ENCODE measurements at places on chromosomes 1 and 21.

DNA sequence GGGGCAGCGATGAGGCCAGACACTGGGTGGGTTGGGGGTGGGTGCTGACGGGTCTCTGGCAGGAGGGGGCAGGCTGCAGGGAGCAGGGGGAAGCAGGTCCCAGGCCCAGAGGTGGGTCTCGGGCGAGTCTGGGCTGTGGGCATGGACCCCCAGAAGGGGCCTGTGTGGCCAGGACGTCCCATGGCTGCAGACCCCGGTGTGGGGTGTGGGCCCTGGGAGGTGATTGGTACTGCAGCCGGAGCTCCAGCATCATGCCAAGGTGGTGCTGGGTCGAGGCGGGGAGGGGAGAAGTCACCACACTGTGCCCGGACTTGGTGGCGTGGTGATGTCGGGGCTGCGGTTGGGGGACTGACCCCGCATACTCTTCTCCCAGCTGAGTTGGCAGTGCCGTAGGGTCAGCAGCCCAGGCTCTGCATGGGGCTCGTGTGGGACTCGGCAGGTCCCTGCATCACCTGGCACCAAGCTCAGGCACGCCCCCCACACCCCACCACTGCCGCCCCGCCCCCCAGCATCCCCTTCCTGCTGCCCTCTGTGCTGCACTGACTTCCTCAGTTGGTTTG, 31.2 kb downstream of the PRKCZ start:
- no peak for DNase-seq

GRCh38 chr1:1891349-1892078, 627 bp upstream of the GNB1 start:
- DNase-seq = peak; percentile 29

DNA sequence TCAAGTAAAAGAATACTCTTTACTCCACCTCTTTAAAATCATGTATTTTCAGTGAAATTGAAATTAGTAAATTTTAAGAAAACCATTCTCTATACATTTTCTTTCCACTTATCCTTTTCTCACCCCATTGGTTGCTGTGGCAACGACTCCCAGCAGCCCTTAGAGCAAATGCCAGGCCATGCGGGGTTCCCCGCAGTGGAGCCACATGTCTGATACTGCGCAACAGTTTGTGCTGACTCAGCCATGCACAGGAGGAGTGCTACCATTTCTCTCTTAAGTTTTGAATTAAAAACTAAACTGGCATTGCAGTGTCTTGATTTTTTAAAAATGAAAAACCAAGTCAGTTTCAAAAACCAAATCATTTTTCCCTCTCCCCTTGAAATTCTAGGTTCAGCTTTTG, 214.1 kb upstream of the L1TD1 start:
- no peak for DNase-seq

- no peak for DNase-seq
Observed at GRCh38 chr1:33022650-33023200, 14.0 kb downstream of the AK2 start.

DNA sequence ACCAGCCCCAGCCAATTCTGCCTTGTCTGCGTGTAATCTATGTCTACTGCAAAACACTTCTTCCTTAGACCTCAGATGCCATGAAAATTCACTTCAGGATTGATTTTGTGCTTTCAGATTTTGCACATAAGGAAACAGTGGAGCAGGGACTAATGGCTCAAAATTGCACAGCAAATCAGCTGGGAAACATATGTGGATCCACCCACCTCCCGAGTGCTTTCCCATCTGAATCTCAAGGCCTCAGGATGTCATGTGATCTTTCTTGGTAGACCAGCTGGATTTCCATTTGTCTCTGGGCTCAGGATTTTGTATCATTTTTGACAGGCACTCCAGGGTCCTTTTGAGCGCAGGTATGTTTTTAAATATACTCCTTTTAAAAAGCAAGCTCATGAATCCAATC, 158.6 kb downstream of the MIS18A start:
- no peak for DNase-seq

DNA sequence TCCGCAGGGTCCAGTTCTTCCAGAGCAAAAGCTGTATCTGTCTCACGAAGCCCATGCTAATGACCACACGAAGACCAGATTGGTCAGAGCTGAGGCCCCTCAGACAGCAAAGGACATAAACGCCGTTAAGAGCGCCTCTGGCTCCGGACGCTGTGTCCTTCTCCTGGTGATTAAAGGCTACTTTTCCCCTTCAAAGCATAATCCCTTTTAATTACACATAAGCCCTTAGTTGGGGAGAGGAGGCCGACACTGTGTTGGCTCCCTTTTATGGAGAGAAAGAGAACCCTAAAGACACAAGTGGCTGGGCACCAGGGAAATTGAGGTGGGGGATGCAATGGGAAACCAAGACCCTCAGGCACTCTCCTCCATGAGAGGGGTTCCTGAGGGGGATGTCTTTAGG, at the start of gene ABCA4:
TSS of gene ABCA4 (minus strand) at position 158 of the 400 bp plus-strand sequence. CDS start at position 55, 103 bp downstream.
- no peak for DNase-seq

GRCh38 chr1:58190267-58190988, 356.1 kb downstream of the OMA1 start:
- DNase-seq = no peak

GRCh38 chr21:43825936-43826622, 36.7 kb downstream of the RRP1 start:
- no peak for DNase-seq

- DNase-seq = no peak
Observed at GRCh38 chr1:65395887-65396612, 24.4 kb upstream of the LEPR start.

DNA sequence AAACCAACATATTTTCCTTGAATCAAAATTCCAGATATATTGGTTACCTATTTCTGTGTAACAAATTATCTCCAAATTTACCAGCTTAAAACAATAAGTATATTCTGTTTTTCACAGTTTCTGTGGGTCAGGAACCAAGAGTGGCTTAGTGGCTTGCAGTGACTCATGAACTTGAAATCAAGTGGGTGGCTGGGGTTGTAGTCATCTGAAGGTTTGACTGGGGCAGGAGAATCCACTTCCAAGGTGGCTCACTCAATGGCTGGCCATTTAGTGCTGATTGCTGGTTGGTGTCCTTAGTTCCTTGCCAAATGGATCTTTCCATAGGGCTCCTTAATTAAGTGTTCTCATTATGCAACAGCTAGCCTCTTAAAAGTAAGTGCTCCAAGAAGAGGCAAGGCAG, 43.8 kb downstream of the ALG14 start:
- DNase-seq = no peak

DNA sequence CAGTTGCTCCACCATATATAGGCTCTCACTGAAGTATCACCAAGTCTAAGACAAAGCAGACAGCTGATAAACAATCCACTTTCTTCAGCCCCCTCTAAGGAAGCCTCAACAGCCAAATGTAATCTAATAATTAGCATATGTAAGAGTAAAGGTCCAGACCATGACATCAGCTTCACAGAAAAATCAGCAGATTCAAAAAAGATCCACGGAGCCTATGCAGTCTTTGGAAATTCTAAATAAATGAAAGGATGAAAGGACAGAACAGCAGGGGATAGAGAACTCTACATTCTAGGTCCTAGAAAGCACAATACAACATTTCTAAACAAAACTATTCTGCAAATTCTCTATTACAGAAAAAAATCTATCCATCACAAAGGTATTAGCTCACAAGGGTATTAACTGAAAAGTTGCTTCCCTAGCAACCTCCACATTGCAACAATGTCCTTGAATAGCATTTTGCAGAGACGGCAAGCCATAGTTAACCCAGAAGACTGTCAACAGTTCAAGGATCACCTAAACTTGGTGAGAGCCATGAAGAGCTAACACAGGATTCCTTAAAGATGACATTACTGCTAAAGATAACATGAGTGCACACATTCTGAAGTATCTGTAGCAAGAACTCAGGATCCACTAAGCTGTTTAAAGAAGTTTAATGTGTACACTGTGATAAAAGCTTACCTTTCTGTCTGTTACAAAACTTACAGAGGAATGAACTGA, 74.3 kb downstream of the SIPA1L2 start:
- no peak for DNase-seq

GRCh38 chr1:61523893-61524605, 200.9 kb downstream of the TM2D1 start:
- DNase-seq = no peak

- DNase-seq = no peak
Observed at GRCh38 chr1:58251430-58252073, 295.0 kb downstream of the OMA1 start.

DNA sequence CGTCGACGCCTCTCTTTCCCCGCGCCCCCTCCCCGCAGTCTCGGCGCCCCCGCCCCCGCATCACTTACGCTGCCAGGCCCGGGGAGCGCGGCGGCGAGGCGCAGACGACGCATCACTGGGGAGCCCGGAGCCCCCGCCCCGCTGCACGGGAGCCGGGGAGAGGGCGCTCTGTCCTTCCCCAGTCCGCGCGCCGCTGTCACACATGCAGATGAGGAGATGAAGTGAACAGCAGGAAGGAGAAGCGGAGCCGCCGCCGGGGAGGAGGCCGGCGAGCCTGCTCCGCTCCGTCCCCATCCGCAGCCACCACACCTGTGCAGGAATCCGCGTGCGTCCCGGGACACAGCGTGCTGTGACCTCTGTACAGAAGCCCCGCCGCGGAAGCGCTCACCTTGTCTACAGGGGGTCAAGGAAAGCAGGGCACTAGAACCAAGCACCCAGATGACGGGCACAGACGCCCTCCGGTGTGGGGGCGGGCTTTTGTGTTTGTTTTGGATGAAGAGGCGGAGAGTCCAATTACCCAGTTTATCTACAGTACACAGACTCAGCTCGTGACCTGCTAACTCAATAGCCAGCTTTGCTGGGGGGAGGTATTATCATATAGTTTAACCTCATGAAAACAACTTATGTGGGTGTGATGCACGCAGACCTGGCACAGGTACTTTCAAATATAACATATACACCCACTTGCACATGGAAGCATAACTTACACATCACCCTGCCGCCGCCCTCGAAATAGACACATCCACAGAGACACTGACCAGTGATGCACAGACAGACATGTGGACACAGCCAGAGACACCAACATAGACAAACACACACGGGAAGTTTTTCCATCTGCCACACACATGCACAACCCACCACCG, 12.4 kb downstream of the KLHDC8A start:
- DNase-seq = peak; percentile 38

GRCh38 chr1:227735539-227736285, 477 bp downstream of the SNAP47 start:
- no peak for DNase-seq

DNA sequence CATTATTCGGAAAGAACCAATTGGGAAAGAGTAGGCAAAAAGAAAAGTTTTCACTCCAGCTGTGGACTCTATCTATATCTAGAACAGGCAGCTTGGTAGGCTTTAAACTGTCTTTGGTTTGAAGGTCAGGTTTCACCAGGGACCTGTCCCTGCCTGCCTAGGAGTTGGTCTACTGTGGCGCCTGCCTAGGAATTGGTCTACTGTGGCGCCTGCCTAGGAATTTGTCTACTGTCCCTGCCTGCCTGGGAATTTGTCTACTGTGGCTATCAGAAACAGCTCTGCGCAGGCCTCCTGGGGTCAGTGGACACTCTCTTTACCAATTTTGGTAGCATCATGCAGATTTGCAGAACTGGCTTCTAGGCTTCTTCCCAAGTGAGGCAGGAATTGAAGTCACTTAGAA, 13.8 kb downstream of the USP25 start:
- no peak for DNase-seq

GRCh38 chr1:111538343-111539025, 35.1 kb upstream of the ADORA3 start:
- no peak for DNase-seq

GRCh38 chr1:100440075-100440809, 87.9 kb downstream of the CDC14A start:
- DNase-seq = no peak

- no peak for DNase-seq
Observed at GRCh38 chr1:54696262-54696661, 19.4 kb upstream of the TTC4 start.

GRCh38 chr21:16667395-16667794, 845.4 kb upstream of the CXADR start:
- DNase-seq = no peak

DNA sequence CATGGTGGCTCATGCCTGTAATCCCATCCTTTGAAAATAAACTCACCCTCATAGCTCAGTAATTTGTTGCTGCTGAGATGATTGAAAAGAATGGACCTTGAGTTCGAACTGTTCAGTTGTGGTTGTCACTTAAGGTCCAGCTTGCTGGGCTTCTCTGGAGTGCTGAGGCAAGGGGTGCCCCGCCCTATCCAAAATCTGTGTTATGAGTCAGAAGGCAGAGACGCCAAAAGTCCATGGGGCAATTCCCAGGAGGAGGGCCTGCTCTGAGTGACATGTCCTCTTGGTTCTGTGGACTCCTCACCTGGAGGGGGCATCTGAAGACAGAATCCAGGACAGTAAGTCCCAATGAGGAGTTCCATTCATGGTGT, 64.8 kb downstream of the MYOM3 start:
- no peak for DNase-seq

GRCh38 chr1:198056255-198056654, 100.5 kb upstream of the NEK7 start:
- no peak for DNase-seq

- no peak for DNase-seq
Observed at GRCh38 chr1:179166663-179167417, 62.6 kb downstream of the ABL2 start.

- no peak for DNase-seq
Observed at GRCh38 chr21:29053011-29053553, 20.4 kb downstream of the CCT8 start.

DNA sequence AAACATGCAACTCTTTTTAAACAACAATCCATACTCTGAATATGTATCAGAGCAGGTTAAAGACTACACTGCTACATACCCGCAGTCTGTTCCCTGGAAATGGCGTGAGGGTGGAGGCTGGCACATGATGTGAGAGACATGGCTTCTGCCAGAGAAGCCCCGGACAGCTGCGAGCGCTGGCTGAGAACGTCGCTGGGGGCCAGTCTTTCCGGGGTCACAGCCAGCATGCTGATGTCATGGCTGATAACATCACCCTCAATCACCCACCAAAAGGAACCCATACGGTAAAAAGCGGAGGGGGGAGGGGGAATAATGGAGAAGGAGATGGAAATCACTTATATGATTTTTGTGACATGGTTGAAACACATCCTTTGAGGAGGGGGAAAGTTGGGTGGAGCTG, 29.1 kb downstream of the C1orf198 start:
- DNase-seq = no peak

DNA sequence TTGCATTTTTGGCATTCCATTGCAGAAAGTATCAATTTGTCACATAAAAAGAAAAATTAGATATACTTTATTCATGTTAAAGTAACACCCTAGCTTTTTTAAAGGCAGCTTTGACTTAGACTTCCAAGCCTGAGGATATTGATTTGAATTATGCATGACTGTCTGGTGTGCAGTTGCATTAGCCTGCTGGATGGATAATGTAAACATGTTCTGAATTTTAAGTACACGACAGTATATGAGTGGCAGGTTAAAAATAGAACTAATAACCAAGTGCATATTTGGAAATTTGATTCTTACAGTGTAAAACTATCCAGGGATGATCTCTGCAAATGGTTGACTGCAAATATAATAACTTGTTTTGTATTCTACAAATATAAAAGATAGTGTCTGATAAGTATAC, 124.0 kb downstream of the SYT14 start:
- no peak for DNase-seq

- no peak for DNase-seq
Observed at GRCh38 chr1:211548321-211549091, 30.5 kb downstream of the SLC30A1 start.
